ENCODE measurements at places on chromosomes 5 and 9.

DNA sequence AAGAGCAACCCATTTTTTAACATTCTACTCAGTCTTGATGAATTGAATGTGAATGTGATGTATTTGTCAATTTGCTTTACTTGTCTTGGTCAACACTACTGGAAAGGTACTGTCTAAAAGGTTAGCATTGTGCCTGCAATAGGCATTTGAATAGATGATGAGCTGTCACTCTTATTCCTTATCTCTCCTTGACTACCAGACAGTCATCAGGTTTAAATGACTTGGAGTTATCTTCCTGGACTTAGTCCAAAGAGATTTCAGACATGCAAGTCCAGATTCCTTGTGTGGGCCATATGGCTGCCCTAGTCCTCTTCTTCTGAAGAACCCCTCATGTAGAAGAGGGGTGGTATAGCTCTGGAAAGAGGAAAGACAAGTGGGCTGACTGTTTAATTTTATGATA is 4.8 kb downstream of the ARHGEF28 start:
- DNase-seq = no peak

DNA sequence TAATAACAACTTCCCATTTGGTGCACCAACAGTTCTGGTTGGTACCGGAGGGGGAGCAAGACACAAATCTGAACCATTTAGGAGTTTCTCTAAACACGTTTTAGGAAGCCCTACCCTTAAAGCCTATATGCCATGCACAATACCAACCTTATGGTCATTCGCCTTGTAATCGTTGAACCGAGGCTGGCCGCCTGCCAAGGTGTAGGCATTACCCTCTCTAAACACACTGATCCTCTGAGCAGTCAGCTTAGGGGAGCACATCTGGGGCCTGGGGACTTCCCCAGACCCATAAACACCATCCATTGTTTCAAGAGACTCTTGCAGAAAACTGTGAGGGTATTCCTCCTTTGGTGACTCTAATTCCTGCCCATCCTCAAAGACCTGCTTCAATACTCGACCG is 328 bp downstream of the GRXCR2 start:
- DNase-seq = no peak

DNA sequence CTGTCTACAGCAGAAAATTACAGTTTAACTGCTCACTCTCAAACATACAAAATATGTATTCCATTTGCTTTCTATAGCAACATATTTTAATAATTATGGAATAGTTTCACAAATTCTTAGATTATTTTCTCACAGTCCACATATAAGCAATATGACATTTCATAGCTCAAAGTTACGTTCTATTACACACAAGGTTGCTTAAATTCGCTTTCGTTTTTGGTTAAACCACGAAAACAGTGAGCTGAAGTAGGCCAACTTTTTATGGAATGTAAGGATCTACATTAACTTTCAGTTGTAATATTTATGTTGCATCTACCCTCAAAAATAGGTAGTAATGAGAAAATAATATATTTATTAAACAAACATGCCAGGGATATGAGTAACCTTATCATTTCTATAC is 966.0 kb upstream of the ACO1 start:
- DNase-seq = no peak

DNA sequence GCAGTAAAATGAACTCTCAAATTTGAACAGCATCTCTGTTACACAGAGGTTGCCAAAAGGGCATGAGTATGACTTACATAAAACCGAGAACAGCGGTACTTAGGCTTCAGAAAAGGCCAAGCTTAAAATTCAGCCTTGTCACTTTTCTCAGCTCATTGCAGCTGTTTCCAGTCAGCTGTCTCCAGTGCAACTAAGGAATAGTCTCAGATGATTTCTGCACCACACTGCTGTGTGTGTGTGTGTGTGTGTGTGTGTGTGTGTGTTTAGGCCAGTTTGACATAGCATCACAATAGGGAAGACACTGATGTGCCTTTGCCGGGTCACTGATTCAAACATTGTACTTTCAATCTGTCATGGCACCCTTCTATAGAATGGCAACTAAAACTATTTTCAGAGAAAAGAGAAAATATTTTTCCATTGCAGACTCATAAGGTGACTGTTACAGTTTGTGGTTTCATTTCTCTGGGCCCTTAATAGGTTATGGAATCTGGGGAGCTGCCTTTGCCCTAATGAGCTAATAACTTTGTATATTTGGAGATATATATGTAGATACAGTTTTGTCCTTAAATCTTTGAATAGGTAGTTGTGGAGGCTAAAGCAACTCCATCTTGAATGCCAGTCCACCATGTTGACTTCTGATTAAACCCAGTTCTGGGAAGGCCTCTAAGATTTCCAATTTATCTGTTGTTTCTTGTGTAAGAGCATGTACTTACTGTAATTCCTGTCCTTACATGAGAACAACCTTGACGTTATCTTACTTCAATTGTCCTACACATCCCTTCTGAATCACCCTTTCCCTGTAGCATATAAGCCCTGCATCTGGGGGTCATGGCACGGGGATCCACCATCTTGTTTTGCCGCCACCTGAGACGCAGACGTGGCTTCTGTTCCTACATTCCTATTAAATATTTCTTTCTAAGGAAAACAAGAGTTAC is 4.5 kb downstream of the LSM11 start:
- DNase-seq = no peak

DNA sequence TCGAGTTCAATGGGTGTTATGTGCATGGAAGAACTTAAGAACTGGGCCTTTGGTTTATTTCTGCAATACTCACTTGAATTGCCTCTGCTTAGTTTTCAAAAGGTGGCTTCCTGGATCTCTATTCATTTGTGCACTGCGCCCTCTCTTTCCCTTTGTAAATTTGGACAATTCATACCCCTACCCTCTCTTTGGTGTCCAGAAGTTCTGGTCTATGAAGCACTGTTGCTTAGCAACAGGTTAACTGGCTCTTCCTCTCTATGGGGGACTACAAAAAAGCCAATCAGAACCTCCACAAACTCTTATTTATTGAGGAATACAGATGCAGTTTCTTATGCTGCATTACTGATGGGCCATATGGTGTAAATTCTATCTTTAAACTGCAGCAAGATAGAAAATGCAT is 13.5 kb upstream of the FAM120A start:
- no peak for DNase-seq
